ENCODE measurements at places on chromosomes 13 and 19. TPM values are rescaled to one million over a fixed set of nuclear protein-coding genes. Genes with fewer than 3 reads are reported as not detected.
A peak's percentile ranks its signal among the peaks of the same experiment; 100 is the strongest.

DNA sequence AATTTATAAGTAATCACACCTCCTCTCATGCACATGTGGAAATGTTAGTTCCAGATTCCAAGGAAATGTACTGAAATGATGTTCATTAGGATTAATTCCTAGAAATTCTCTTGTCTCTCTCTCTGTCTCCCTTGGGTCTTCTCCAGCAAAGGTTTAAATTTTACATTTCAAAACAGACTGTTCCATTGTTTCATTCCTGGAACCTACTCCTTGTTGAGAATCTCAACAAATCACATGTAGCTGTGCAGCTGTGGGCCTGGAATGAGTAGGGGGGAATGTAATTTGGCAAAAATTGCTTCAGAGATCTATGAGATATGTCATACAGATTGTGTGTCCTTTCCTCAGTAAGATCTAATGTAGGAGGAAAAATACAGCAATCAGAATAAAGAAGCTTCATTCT, 46.2 kb upstream of the RFXAP start:
- DNase-seq, result no peak

GRCh38 chr13:46717856-46718255, 79.1 kb downstream of the ESD start:
- no peak for DNase-seq

The CEACAM7 gene
- 7.8 TPM for total RNA-seq

GRCh38 chr13:94859278-94859691, 146.9 kb upstream of the SOX21 start:
- peak; percentile 50 for DNase-seq

The PABPC3 gene
- not detected for total RNA-seq

The HAUS8 gene
- total RNA-seq, result 4.7 TPM

The CABP5 gene
- not detected for total RNA-seq

DNA sequence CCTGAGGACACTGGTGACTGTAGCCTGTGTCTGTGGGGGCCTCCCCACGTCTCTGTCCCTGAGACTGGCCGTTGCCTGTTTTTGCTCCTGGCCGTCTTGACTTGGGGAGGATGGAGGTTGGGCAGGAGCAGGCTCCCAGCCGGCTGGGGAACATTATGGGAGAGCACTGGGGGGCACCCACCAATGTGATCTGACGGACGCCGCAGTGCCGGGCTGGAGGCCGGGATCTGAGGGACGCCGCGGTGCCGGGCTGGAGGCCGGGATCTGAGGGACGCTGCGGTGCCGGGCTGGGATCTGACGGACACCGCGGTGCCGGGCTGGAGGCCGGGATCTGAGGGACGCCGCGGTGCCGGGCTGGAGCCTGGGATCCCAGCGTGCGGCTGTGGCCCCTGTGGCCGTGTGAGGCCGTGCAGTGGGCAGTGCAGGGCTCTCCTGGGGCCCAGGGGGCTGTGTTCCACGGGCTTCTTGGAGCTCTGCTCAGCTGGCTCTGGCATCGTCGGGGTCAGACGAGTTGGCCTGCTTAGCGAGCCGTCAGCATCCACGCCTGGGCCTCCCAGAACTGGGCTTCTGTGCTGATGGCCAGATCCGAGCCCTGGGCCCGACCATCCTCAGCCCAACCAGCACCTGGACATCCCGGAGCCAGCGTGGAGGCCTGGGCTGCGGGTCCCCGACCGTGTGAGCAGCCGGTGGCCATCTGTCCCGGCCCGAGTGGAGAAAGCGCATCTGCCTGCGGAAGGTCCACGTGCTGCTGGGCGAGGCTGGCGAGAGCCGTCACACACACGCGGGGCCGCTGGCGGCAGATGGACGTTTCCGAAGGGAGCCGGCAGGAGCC, 45.8 kb downstream of the GAS6 start:
- DNase-seq, result no peak

DNA sequence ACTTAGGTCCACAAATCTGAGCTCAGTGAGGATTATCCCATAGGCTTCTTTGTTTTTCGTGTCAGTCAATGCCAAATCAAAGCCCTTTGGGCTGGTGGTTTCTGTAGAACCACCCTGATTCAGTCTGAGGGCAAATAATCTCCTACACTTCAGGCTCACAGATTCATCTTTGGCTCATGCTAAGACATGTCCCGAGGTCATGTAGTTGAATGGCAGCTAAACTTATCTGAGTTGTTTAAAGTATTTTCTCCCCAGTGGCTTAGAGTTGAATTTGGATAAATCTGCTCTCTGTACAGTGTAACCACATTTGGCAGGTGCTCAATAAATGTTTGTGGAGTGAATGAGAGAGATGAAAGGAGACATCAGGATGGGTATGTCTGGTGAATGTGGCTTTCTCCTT, 13.1 kb upstream of the SLC25A42 start:
- no peak for DNase-seq

The SWSAP1 gene
- 2.4 TPM for total RNA-seq

GRCh38 chr19:44356383-44357111, at the start of gene ZNF112:
Gene ZNF112, minus strand, starts transcription at chr19:44356680. Its CDS starts 16,141 bp downstream, at chr19:44340539.
- peak; percentile 88 for DNase-seq

DNA sequence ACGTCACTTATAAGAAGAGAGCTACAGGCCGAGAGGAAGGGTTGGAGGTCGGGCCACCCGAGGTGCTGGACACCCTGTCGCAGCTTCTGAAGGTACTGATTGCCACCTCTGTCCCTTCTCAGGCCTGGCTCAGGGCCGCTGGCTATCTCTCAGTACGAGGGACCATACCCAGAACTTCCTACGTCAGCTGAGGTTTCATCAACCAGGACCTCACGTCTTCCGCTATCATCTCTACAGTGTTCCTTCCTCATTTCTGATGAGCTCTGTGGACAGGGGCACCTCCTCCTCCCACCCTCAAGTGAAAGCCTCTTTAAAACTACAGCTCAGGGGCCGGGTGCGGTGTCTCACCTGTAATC, 58.2 kb upstream of the USE1 start:
- DNase-seq, result peak; percentile 21
